Fibroblast of villous mesenchyme (primary cell): ENCODE measurements at places on chromosomes 2 and 18.

GRCh38 chr2:113178069-113178746 lies 4.4 kb downstream of the PSD4 start:
- DNase-seq = no peak

GRCh38 chr18:76126327-76126726 lies 368.7 kb downstream of the ZNF516 start:
- no peak for DNase-seq

GRCh38 chr2:190443055-190443454 lies 34.9 kb downstream of the MFSD6 start:
- no peak for DNase-seq

DNA sequence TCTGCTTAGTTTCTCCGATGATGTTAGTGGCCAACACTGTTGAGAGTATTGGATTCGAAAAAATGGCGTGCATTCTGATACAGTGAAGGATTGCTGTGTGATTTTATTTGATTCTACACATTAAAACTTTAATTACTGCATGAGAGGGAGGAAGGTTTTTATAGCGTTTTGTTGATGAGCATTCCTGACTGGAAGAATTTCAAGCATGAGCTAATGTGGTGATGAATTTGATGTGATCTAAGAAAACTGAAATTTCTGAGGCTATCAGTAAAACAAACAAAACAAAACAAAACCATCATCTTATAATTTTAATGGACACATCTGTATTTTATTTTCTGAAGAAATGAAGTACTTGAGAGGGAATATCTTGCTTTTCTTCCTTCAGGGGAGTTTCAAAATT lies 59.6 kb downstream of the ITGB6 start:
- DNase-seq = no peak

GRCh38 chr2:158498749-158499136 lies 42.0 kb downstream of the PKP4 start:
- DNase-seq = no peak

DNA sequence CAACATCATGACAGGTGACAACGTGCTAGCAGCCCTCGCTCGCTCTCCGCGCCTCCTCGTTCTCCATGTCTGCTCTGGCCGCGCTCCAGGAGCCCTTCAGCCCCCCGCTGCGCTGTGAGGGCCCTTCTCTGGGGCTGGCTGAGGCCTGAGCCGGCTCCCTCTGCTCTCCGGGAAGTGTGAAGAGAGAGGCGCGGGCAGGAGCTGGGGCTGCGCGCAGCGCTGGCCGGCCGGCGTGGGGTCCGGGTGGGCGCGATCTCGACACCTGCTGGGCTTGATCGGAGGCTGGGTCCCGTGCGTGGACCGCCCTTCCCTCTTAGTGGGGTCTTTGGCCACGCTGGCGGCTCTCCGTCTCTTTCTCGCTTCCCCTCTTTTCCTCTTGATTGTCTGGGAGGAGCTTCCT lies 195.5 kb downstream of the ANKRD30BL start:
- no peak for DNase-seq

DNA sequence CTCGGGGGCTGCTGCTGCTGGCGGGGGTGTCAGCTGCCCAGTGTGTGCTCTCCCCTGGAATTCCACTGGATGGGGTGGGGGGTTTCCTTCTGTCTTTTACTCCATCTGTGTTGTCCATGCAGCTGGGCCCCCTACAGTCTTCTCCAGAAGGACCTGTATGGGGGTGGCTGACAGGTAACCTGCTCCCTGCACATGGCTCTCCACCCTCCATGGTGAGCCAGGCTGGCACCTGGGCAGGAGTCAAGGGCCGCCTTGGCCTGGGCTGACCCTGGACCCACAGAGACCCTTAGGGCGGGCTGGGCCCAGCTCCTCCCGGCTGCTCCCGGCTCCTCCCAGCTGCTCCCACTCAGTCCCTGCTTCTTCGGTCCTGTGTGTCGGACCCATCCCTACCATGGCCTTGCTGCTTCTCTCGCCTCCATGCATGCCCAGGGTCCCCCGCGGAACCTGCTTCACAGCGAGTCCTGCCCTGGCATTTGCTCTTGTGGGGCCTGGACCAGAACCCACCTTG lies 15.0 kb downstream of the SNTG2 start:
- DNase-seq = no peak

DNA sequence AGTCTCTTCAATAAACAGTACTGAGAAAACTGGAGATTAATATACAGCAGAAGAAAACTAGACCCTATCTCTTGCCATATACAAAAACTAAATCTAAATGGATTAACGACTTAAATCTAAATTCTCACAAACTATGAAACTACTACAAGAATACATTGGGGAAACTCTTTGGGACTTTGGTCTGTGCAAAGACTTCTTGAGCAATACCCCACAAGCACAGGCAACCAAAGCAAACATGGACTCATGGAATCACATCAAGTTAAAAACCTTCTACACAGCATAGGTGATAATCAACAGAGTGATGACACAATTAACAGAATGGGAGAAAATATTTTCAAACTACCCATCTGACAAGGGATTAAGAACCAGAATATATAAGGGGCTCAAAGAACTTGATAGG lies 848.2 kb upstream of the NRXN1 start:
- DNase-seq = no peak
